ENCODE measurements at places on chromosomes 12 and 14.

- DNase-seq, result no peak
Observed at GRCh38 chr12:67671419-67671818, 22.9 kb downstream of the DYRK2 start.

GRCh38 chr12:9103050-9103849 is 12.5 kb downstream of the A2M start:
- DNase-seq, result no peak

DNA sequence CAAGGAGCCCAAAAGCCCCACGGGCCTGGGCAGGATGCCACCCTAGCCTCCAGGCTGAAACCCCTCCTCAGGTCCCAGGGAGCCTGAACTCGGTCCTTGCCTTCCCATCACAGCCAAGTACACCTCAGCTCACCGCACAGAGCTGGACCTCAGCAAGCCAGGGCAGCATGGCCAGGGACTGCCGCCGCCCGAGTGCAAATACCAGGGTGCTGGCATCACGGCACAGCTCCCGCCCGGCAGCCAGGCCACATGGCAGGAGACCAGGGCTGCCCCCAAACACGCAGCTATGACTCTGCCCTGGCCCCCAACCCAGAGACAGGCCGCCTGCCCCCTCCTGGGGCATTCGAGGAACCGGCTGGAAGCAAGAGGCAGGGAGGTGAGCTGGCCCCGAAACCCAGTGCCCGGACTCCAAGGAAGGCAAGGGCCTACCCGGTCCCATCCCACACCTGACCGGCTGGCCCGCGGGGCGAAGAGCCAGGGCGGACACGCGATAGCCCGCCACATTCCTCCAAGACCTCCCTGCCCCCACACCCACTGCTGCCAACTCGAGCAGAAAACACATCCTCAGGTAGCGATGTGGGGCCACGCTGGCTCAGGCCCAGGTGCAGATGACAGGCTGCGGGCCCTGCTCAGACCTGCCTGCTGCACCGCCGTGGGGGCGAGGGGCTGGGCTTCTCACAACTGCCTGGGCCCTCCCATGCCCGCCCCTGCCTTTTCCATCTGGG is 2.7 kb downstream of the JAG2 start:
- DNase-seq, result no peak

- DNase-seq, result no peak
Observed at GRCh38 chr12:131507881-131508280, 203.0 kb upstream of the SFSWAP start.

GRCh38 chr14:85501751-85502150 is 28.2 kb upstream of the FLRT2 start:
- no peak for DNase-seq

DNA sequence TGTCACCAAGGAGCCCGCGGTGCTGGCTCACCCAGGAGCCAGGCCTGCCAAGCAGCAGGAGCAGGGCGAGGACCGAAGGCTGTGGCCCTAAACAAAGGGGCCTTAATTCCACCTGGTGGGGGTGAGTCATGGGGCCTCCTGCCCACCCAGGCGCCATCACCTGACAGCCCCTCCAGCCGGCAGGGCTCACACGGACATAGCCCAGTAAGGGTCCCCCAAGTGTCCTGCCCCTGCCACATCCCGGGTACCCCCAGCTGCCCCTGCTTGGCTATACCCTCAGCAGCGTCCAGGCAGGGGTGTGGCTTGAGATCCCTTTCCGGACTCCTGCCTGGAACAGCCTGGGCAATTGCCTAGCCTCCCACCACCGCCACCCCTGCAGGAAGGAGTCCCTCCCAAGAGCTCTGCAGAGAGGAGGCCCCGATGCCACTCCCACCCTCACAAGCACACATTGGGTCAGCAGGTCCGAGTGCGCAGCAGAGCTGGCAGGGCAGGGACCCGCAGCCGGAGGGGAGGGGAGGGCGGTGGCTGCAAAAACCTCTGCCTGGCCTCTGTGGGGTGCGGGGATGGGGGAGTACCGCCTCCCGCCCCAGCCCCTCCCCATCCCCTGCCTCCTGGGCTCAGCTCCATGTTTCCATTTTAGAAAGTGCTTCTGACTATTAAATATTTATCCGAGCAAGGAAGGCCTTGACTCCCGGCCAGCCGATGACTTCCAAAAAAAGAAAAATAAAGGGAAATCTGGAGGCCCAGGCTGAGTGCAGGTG is 4.6 kb downstream of the AHNAK2 start:
- DNase-seq, result no peak

DNA sequence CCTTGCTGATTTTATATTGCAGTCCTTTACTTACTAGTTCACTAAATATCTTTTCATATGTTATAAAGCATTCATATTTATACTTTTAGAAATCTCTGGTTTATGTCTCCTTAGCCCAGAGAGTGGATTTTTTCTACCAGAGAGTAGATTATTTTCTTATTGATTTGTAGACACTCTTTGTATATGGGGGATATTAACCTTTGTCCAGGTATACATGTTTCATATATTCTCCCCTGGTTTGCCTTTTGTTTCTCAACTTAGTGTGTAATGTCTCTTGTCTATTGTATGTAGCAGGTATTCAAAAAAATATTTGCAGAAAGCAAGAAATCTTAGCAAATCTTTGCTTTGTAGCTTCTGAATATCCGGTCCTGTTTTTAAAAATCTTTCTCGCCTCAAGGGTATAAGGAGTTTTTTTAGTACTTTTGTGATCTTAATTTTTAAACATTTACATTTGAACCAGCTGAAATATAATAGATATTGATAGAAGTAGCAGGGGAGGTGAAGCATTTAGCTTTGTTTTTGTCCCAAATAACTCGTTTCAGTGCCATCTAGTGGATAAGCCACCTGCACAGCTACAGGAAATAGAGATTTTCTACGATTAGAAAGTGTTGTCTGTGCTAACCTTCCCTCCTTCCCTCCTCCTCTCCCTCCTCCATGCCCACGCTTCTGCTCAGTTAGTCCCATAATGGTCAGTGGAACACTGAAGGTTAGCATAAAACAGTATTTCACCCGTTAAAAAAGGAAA is 97.0 kb downstream of the PHETA1 start:
- no peak for DNase-seq

- no peak for DNase-seq
Observed at GRCh38 chr12:82627799-82628198, 58.9 kb upstream of the TMTC2 start.

GRCh38 chr14:101328412-101329028 is 232.8 kb upstream of the DIO3 start:
- DNase-seq, result no peak

DNA sequence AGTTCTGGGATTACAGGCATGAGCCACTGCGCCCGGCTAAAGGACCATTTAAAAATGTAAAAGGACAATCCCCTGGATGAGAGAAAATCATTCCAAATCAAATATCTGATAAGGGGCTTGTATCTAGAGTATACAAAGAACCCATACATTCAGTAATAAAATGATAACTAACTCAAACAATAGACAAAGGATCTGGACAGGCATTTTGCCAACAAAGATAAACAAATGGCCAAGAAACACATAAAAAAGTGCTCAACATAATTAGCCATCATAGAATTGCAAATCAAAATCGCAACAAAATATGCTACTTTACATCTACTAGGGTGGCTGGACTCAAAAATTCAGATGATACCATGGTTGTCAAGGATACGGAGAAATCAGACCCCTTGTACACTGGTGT is 8.5 kb upstream of the BICD1 start:
- no peak for DNase-seq

GRCh38 chr12:132018193-132018916 is 68.6 kb downstream of the EP400 start:
- DNase-seq, result no peak

- DNase-seq, result no peak
Observed at GRCh38 chr12:30965613-30965985, 39.1 kb downstream of the TSPAN11 start.

GRCh38 chr12:72214163-72214562 is 58.0 kb upstream of the TRHDE start:
- DNase-seq, result no peak

- DNase-seq, result no peak
Observed at GRCh38 chr14:85221832-85222231, 308.1 kb upstream of the FLRT2 start.

- no peak for DNase-seq
Observed at GRCh38 chr12:6635856-6636531, at the start of gene LPAR5. Gene LPAR5 (minus strand): TSS chr12:6635959. CDS start chr12:6621248, 14,711 bp downstream.

DNA sequence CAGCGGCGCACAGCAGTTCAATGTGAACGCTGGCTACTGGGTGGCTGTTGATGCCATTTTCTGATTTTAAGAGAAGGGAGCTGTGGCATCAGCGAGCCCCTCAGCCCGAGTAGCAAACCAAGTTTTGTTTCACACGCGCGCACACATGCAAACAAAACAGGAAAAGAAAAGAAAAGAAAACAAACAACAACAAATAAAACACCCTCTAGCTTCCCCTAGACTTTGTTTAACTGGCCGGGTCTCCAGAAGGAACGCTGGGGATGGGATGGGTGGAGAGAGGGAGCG is 540 bp downstream of the PAX9 start:
- no peak for DNase-seq

DNA sequence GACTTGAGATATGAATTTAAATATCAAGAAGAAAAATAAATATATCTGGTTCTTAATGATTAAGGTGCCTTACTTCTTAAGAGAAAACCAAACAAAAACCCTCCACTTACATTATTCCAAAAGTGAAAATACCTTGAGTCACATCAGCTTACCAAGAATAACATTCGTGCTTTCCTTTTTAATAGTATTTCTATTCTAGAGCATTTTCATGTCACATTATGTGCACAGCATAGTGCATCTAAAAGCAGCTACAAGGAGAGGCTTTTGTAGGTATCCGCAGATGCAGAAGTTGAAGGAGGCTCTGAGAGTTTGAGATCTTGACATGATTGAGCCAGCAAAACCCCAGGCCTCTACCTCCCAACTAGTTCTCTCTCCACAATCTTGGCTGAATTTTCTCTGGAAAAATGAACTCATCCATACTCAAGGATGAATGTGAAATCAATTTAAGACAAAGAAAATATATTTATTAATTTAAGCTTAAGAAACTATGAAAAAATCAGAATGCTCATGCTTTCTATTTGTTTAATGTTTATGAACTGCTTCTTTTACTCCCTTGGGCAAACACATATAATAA is 275.0 kb downstream of the AKAP6 start:
- no peak for DNase-seq

DNA sequence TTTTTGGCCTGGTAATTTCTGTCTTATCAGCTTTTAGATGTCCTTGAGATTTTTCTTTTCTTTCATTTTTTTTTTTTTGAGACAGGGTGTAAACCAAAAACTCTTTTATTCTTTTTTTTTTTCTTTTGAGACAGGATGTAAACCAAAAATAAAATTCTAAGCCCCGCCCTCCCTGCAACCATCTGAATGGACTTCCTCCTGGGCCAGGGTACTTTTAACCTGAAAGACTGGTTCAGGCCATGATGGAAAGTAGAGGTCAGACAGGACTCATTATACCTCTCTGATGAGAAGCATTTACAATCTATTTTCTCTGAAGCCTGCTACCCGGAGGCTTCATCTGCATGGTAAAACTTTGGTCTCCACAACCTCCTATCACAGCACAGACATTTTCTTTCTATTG is 33.5 kb upstream of the TCL1B start:
- DNase-seq, result no peak

- no peak for DNase-seq
Observed at GRCh38 chr12:13489246-13489645, 292.7 kb downstream of the EMP1 start.

DNA sequence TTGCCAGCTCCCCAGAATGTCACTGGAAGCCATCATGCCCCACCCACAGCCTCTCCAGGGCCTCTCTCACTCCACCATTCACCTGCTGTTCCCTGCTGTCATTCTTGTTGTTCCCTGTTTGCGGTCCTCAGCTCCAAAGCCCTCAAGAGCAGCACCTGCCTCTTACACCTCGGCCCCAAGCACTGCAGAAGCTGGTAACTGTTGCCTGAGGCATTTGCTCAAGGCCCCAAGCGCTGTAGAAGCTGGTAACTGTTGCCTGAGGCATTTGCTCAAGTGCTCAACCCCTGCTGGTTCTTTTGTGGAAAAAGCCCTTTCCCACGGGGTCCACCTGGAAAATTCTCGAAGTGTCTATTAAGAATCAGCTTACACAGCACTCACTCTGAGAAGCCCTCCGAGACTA is 78.0 kb downstream of the ARL6IP4 start:
- peak; percentile 56 for DNase-seq

DNA sequence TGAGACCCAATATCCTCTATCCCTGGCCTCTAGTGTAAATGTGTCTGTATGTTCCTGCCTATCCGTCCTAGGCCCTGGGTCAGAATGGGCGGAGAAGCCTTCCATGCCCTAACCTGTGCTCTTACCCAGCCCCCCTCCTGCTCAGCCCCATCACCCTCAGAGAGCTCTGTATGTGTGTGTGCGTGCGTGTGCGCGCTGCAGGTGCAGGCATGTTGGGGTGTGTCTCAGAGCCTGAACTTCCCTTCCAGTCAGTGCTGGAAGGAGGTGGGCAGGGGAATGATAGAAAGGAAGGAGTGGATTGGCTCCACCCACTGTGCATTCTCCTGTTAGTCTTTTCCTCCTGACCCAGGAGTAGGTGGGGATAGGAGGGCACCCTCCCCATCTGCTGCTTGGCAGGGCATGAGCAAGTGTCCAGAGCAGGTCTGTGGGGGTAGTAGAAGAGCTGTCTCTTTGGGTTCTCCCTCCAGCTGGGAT is 7.2 kb downstream of the NAB2 start:
- no peak for DNase-seq

GRCh38 chr14:98711453-98711852 is 560.5 kb downstream of the BCL11B start:
- DNase-seq, result no peak

DNA sequence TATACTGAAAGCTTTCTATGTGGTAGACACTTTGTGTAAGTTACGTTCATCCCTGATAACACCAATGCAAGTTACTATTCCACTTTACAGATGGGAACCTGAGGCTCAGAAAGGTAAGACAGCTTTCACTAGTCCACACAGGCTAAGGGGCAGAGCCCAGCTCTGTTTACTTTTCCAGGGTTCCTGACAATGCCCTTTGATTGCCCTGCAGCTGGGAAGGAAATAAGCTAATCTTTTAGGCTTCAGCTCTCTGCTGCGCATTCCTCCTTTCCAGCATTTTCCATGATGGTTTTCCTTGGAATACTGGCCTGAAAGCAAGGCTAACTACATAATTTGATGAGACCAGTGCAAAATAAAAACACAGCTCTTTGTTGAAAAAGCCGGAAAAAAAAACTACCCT is 185.7 kb upstream of the BTG1 start:
- DNase-seq, result no peak

GRCh38 chr14:61889914-61890351 is 127.7 kb downstream of the SNAPC1 start:
- no peak for DNase-seq

DNA sequence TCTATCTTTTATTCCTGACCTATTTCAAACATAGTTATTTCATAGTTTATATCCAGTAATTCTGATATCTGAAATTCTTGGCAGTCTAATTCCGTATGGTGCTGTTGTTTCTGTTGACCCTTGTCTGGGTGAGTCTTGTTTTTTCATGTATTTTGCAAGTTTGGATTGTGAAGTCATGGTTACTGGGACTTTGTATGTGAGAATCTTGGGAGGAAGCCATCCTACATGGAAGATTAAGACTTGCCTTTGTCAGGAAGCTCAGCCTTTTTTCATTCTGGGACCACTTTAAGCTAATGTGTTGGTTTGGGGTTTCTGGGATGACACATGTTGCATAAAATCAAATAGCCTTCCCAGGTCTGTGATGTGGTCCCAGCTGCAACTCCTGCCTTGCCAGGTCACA is 191.6 kb upstream of the E2F7 start:
- DNase-seq, result no peak
